ENCODE measurements at places on chromosomes 1 and 21.

DNA sequence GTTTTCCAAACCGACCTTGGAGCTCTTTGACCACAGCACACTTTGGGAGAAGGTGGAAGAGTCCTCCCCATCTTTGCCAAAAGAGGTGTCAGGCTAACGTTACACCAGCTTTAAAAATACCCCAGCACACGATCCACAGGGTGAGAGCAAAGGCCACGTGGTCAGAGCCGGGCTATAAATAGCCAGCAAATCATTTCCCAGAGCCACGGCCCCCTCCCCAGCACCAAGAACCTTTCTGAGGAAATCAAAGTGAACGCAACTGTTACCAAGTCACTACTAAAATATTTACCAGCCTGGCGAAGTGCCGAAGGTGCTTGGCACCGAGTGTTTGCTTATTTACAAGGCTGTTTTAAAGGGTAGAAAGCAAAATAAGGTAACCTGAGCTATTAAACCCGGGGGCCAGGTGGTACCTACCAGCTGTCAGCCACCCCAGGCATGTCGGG, 72.4 kb downstream of the CASZ1 start:
- DNase-seq: no peak

- DNase-seq: no peak
These were observed 119.8 kb upstream of the ZBTB40 start for GRCh38 chr1:22331618-22332423.

- DNase-seq: no peak
These were observed 122.2 kb upstream of the RAB4A start for GRCh38 chr1:229148743-229149142.

GRCh38 chr1:152999818-153000217, 1.7 kb upstream of the SPRR3 start:
- DNase-seq: no peak

DNA sequence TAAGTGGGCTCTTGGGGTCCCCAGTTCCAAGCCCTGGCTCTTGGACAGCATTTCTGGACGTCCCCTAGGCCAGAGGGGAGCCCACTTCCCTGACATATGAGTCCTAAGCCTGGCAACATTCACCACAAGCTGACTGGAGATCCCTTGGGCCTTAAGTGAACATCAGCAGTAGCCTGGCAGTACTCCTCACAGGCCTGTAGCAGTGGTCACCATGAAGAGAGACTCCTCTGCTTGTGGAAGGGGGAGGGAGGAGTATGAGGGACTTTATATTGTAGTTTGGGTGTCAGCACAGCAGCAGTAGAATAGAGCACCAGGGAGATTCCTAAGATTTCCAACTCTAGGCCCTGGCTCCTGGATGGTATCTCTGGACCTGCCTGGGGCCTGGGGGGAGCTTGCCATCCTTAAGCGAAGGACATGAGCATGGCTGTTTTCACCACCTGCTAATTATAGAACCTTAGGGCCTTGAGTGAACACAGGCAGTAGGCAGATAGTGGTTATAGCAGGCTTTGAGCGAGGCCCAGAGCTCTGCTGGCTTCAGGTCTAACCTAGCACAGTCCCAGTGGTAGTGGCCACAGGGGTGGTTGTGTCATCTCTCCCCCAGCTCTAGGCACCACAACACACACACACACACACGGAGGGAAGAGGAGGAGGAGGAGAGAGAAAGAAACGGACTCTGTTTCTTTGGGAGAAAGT, 71.4 kb upstream of the APOBEC4 start:
- DNase-seq: no peak

DNA sequence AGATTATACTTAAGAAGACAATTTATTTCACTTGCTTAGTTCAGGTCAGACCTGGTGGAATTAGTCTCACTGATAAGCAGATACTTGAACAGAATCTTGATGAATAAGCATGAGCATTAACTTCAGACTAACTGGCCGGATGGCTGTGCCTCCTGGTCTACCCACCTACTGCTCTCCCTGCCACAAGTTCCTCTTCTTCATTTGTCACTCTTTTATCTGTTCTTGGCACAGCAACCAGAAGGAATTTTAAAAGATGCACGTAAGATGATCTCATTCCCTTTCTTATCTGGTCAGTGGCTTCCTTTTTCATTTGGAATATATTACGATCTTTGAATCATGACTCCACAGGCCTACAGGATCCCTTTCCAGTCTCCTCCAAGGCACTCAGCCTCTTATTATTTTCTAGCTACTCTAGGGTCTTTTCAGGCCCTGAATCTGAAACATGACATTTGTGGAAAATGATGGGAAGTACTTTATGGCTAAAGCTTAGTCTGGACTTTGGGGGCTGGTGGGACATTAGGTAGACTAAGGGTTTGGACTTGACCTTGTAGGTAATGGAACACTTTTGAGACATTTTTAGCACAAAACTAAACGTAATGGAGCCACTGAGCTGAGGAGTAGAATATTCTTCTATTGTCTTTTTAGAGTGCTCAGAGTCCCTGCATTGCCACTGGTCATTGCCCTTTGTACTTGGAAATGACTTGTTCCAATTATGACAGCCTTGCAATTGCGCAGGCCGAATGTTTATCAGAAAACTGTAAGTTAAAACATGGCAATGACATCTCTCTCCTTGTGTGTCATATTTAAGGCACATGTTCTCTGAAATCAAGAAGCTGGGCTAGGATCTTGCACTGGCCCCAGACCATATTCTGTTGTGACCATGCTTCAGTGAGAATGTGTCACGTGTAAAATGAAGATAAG, 16.0 kb downstream of the ST6GALNAC3 start:
- no peak for DNase-seq

DNA sequence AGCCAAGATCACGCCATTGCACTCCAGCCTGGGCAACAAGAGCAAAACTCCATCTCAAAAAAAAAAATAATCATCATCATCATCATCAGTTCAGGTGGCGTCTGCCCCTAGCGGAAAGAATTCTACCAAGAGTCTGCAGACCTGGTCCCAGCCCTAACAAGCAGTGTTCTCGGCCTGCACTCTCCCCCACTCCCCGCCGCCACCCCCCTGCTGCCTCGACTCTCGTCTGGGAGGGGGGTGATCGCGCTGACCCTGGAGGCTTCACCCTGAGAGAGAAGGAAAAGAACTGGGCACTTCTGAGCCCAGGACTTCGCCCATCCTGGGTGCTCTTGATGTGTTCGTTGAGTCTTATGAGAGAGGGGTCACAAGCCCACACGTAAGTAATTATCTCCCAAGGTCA, 160.1 kb upstream of the TMEM51 start:
- DNase-seq: no peak

- no peak for DNase-seq
These were observed 1.2 kb upstream of the VWA1 start for GRCh38 chr1:1434131-1434823.

DNA sequence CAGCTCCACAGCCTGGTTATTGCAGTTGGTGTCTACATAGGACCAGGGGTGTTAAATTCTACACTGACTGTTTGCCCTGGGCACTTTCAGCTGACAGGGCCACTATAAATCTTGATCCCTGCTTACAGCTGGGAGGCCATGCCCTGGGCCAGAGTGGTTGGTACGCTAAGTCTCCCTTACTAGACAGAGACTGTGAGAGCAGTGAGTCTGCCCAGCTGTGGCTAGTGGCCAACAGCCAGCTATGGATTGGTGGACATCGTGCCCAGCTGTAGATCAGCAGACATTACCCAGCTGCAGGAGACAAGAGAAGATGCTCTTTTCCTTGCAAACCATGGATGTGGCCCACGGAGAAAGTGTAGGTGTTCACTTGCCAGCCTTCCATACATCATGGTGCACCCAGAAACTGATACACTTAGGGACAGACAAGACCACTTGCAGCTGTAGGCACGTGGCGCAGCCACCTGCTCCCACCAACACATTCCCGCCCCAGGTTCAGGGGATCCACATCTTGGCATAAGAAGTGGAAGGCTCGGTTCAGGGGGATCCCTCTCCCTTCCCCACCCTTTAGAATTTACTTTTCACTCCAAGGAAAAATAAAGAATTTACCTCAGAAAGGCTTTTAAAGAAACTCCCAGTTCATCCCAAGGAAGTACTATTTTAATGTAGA, 16.4 kb upstream of the PAX7 start:
- no peak for DNase-seq

GRCh38 chr21:42465008-42465802, 30.8 kb downstream of the RSPH1 start:
- no peak for DNase-seq

DNA sequence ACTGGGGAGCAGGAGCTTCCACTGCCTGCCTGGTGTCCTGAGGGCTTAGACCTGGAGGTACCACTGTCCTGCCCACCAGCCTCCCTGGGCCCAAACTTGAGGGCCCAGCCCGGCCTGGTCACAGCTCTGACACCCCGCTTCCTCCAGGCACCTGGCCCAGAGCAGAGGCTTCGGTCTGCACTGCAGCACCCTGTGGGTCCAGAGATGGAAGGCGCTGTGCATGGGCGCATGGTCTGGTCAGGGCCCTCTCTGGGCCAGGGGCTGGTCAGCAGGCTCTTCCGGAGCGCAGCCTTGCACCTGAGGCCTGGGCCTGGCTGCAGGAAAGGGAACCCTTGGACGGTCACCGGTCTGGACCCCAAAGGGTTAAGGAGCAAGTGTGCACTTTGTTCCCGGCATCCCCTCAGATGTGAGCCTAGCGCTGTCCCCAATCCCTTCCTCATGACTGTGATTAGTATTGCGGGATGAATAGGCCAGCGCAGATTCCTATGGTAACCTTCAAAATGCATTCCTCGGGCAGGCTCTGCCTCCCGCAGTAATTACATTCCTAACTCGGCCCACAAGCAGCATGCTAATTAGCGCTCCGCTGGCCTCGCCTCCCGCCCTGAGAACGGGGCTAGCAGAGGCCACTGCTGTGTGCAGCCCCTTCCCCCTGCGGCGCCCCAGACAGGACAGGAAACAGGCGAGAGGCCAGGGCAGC, 36.3 kb downstream of the PRDM16 start:
- DNase-seq: no peak

- DNase-seq: no peak
These were observed 41.3 kb upstream of the UBE2U start for GRCh38 chr1:64162151-64162550.

GRCh38 chr1:240116831-240117769, 25.4 kb downstream of the FMN2 start:
- no peak for DNase-seq

DNA sequence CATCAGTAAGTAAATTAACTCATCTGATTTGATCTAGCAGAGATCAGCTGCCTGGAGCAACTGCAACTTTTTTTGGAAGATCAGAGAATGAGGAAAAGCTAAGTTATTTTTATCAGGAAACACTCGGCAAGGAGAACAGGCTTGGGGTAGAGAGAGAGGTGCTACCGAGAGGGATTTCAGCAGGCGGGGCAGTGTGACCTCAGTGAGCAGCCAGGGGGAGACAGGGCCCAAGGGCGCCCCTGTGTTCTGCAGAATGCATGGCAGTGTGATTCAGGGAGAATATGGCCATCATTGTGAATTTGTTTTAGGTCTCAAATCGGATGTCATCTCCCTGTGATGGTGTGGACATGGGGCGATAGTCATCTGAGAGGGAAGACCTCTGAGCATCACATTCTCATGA, 484.1 kb upstream of the VAMP3 start:
- DNase-seq: no peak

- DNase-seq: no peak
These were observed at the start of gene TNFSF18 for GRCh38 chr1:173050865-173051264. TSS of gene TNFSF18 (minus strand) at chr1:173050941. CDS start at chr1:173050896, 45 bp downstream.

GRCh38 chr1:69290291-69290690, 277.4 kb upstream of the LRRC7 start:
- DNase-seq: no peak

GRCh38 chr21:16580661-16581060, 850.9 kb downstream of the USP25 start:
- DNase-seq: no peak

DNA sequence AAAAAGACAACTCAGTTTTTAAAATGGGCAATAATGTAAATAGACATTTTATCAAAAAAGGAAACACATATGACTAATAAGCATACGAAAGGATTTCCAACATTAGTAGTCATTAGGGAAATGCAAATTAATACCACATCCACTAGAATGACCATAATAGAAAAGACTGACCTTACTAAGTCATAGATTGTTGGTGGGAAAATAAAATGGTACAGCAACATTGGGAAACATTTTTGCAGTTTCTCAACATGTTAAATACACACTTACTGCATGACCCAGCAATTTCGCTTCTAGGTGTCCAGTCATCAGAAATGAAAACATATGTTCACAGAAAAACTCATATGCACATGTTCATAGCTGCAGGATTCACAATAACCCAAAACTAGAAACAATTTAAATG, 29.9 kb upstream of the SLC44A3 start:
- no peak for DNase-seq

GRCh38 chr1:244496186-244496585, 35.1 kb downstream of the CATSPERE start:
- no peak for DNase-seq

DNA sequence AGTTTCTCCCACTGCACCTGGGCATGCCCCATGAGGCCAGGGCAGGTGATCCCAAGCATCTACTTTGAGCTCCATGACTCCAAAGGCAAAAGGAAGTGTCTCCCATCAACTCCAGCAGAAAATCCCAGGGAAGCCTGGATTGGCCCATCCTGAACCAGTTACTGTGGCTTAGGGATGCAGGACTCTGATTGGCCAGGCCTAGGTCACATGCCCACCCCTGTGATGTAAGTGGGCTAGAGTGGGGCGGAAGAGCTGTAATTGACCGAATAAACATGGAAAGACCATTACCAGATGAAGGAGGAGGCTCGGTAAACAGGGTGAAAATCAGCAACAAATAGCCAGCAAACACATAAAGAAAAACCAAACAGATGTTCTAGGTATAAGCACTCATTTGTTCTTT, 45.2 kb downstream of the MATN1 start:
- no peak for DNase-seq

DNA sequence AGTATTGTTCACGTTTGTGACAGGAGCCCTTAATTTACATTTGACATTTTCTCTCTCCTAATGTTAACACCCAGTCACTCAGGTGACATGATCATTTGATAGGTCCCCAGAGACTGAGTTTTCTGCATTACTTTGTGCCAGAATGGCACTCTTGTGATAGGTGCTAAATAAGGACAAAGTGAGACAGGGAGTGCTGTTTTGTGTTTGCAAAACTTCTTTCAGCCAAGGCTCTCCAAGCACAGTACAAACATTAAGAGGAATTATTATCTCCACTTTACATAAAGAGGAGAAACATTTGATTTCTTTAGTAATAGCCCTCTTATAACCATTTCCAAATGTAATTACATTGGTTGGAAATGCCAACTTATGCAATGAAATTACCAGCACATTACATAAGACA, 355.2 kb downstream of the NTNG1 start:
- no peak for DNase-seq

DNA sequence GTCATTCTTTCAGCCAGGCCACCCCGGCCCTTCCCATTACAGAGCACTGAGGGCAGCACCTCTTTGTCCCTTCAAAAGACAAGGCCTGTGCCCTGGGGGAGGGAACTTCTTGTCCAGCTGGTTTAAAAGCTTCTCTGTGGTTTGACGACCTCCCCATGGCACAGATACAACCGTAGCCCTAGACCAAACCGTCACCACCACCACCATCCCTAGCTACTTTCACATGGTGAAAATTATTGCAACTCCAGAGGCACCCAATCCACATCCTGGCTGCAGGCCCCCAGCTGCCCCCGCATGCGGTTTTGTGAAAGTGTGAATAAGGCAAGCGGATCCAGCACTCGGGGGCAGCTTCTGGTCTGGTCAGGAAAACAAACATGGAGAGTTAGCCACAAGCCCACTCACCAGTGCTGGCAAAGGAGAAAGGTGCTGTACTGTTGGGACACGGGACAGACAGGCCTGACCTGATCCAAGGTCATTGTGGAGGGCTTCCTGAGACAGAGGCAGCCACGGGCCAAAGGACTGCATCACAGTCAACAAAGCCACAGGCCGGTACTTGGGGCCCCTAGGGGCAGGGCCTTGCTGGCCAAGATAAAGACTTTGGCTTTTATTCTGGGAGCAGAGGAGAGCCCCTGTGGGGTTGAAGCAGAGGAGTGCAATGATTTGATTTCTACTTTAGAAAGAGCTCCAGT, 31.2 kb downstream of the CDCA8 start:
- DNase-seq: no peak

Measured in activated naive CD4-positive, alpha-beta T cell (primary cell).